ENCODE measurements at places on chromosomes 3 and 15. TPM values are rescaled to one million over a fixed set of nuclear protein-coding genes. Genes with fewer than 3 reads are reported as not detected.

DNA sequence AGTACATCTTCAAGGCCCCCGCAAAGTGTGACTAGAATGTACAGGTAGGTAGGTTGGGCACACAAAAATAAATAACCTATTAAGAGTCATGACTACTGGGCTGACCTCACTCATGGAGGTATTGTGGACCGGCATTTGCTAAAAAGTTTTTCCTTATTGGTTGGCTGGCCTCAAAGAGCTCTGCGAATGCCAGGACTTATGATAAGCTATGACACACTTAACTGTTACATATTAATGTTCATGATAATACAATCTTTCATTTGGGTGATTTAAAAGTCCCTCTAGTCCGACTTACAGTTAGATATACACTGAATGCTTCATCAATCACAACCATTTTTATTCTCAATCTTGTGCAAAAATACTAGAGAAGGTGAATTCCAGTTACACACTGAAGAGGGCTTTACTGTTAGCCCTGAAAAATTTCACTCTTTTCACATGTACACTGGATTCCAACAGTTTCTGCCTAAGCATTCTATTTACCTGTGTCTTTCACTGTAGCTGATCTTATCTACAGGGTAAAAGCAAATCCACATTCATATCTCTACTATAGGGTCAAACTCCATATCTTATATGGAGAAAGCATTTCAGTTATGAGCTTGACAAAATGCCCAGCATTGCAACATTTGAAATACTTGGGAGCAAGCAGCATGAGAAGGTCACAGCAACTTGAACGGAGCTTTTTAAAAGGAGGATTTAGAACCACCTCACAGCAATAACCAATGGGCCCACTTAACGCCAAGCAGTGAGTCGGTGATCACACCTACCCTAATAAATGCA is 329.1 kb downstream of the FOXP1 start:
- no peak for DNase-seq

The SEMA3F gene
- 4.1 TPM for total RNA-seq

- no peak for DNase-seq
Measured at GRCh38 chr3:36540888-36541518, 160.7 kb downstream of the STAC start.

The IL17RE gene
- 1.0 TPM for total RNA-seq
